ENCODE measurements at places on chromosomes 1 and 21.

GRCh38 chr1:43039228-43040055 is 80.8 kb upstream of the SLC2A1 start:
- no peak for DNase-seq

DNA sequence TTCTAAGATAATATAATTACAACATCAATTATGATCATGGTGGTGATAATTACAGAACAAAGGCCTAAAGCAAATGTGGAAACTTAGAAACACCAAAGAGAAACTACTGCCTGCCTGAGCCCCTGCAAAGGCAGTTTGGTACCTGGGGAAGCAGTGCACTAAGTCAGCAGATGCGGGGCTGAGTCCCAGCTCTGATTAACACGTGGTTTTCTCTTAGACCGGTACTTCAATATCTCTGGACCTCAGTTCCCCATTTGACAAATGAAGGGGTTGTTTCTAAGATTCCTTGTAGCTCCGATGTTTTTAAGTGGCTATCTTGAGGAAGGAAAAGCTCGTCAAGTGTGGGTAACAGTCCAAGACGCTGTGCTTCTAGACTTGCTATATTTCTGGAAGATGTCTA is 16.7 kb upstream of the PLEKHA6 start:
- DNase-seq = no peak

DNA sequence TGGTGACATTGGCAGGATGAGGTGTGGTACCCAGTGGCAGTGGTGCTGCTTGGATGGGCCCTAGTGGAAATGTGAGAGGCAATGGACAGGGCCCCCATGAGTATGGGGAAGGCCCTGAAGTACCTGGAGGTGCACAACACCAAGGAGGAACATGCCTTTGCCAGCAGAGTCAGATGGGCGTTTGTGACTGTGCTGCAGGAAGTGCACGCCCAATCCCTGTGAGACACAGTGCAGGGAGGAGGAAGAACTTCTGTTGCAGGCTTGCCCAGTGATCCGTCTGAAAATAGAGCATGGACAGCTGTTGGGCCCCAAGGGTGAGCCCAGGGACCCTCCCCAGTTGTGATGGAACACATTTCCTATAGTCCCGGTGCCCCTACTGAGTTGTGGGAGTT is 42.7 kb downstream of the GJA5 start:
- DNase-seq = no peak

GRCh38 chr1:22222723-22223122 is 79.8 kb upstream of the WNT4 start:
- no peak for DNase-seq

DNA sequence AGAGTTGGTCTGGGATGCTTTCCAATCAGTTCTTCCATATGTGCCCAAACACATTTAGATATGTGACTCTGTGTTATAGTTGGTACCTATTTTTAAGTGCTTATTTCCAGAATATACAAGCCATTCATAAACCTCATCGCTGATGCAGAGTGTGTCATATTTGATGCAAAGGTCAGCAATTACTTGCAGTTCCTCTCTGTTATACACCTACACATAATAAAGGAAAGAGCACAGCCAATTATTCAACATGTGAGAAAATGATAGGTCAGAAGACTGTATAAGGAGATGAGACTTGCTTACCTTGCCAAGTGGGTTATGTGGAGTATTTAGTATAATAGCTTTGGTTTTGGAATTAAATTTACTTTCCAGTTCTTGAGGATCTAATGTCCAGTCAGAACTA is 31.3 kb downstream of the KYAT3 start:
- no peak for DNase-seq

DNA sequence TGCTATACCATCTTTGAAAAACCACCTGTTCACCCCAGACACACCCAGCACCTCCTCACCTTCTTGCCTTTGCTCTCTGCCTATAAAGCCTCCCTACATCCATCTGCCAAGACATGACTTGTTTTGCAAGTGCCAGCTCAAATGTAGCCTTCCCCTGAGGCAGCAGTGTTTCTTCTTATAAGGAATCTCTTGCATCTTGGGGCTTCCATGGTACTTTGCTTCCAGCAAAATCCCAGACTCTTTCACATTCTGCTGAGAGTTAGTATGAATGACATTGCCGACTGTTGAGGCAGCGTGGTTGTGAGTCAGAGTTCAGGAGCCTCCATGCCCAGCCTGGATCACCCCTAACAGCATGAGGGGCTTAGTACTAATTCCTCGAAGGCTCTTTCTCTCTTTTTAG is 217.4 kb upstream of the RUNX1 start:
- no peak for DNase-seq

GRCh38 chr21:41537356-41537755 is 29.4 kb upstream of the TMPRSS2 start:
- DNase-seq = no peak

- no peak for DNase-seq
Observed at GRCh38 chr1:78645723-78646122, 3.9 kb upstream of the IFI44 start.
